Activated CD4-positive, alpha-beta T cell treated with anti-CD3 and anti-CD28 coated beads, Interleukin-2, amount 50 U/mL, for 4 hours (primary cell): ENCODE measurements at places on chromosomes 2 and 18.

- DNase-seq: no peak
Observed at GRCh38 chr18:33696332-33697162, 118.5 kb downstream of the ASXL3 start.

GRCh38 chr18:7605705-7606104, 38.6 kb downstream of the PTPRM start:
- no peak for DNase-seq

- DNase-seq: no peak
Observed at GRCh38 chr2:221731432-221732145, 159.5 kb upstream of the EPHA4 start.

DNA sequence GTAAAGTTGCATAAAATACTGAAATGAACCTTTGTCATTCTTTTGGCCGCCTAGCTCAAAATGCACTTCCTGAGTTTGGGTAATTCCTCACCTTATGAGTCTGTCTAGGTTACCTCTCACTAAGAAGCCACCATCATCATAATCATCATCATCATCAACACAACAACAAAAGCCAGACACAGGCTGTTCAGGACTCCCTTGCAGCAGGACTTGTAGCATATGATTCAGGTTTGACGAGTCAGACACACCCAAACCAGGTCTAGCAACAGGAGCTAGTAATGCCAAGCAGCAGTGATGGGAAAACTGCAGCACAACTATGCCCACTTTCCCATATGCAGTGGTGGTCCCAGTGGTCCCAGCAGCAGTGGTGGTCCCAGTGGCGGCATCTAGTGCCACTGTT, 2.8 kb upstream of the SGO2 start:
- no peak for DNase-seq

DNA sequence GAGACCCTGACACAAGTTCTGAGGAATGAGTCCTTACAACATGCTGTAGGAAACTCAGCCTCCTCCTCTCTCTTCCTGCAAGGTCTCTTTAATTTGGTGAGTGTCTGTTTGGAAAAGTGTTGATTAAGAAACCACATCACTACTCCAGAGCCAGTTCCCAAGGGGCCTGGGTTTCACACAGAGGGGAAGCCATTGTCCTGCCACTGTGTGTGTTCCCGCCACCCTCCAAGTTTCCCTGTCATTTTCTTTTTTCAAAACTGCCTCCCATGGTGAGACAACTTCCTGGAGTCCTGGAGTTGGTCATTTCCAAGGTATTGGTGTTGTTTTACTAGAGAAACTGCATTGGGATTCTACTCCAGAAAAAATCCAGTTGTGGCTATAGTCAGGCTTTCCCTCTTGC, 232.0 kb upstream of the PARD3B start:
- no peak for DNase-seq

GRCh38 chr2:70686577-70687460, 81.2 kb downstream of the ADD2 start:
- no peak for DNase-seq

DNA sequence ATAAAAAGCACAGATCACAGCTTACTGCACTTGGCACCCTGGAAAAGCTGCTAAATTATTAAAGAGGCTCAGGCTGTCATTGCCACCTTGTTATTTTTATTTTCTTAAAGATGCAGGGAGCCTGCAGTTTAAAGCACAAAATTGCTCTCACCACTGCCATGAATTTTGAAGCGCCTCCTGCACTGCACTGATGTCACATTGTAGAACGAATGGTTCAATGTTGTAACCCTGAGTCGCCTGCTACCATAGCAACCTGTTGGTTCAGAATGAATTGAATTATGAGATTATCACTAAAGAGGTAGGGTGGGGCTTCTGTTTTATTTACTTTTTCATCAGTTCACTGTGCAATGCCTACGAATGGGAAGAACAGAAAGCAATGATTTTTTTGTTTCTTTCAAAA, 16.5 kb downstream of the SCG2 start:
- no peak for DNase-seq

DNA sequence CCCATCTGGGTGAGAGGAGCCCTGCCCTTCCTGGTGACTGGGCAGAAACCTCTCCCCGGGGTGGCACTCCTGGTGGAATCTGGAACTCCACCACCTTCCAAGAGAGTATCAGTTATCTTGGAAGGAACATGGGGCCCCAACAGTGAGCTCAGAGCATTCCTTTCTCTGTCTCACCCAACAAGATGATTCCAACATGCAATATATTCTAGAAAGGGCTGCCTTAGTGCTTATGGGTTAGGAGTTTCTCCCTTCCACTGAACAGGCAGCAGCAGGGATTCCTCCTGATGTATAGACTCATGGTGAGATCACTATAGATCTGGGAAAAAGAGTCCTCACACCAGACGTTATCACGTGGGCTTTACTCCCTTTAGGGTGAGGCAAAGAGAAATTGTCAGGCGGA, 147.1 kb downstream of the COL4A4 start:
- no peak for DNase-seq

GRCh38 chr2:229446350-229446749, 175.3 kb upstream of the PID1 start:
- DNase-seq: no peak

GRCh38 chr2:207847807-207848544, 78.3 kb upstream of the FZD5 start:
- DNase-seq: no peak

DNA sequence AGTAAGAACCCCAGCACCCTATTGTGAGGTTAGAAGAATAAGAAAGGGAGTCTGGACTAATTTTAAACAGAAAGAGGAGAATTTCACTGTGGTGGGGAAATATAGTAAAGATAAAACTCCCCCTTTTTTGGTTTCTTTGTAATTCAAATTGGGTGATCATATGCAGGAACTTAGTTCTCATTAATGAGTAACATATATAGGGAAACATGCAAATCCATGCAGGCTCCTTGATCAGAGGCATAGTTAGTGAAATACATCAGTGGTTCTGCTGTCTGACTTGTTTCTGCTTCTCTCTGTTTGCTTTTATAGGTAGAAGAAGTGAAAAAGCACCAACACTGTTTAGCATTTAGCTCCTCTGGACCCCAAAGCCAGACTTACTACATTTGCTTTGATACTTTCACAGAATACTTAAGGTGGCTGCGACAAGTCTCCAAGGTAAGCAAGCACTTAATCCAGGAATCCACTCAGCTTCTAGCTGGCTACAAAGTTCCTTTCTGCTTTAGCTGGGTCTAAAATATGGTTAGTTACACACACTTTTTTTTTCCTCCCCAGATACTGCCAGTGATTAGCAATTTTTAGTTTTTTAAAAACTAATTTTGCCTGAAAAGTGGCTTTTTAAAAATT, 123.2 kb downstream of the PHLPP1 start:
- no peak for DNase-seq

- no peak for DNase-seq
Observed at GRCh38 chr2:5674026-5674340, 18.2 kb upstream of the SOX11 start.

GRCh38 chr2:30372826-30373225, 74.2 kb upstream of the LCLAT1 start:
- no peak for DNase-seq

GRCh38 chr18:62632788-62633455, 82.4 kb upstream of the PHLPP1 start:
- DNase-seq: no peak

- no peak for DNase-seq
Observed at GRCh38 chr2:241432824-241433448, 75.4 kb downstream of the STK25 start.

GRCh38 chr2:220006152-220006621, 378.8 kb downstream of the SLC4A3 start:
- DNase-seq: no peak

GRCh38 chr18:61965311-61965710, 72.5 kb upstream of the RNF152 start:
- no peak for DNase-seq

DNA sequence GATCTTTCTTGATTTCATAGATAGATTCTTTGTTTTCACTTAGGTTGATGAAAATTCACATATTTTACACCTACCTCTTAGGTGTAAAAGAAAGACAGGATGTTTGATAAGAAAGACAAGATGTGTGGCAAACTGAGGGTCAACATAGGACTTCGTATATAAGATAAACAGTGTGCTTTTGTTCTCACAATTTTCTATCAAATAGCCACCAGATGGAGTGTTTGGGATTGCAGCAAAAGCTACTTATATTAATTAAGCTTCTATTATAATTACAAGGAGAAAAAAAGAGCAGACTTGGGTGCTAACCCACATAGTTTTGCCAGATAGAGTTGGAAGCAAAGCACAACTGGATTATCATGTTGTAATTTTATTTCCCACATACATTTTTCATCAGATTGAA, 232.9 kb downstream of the CDH7 start:
- no peak for DNase-seq

DNA sequence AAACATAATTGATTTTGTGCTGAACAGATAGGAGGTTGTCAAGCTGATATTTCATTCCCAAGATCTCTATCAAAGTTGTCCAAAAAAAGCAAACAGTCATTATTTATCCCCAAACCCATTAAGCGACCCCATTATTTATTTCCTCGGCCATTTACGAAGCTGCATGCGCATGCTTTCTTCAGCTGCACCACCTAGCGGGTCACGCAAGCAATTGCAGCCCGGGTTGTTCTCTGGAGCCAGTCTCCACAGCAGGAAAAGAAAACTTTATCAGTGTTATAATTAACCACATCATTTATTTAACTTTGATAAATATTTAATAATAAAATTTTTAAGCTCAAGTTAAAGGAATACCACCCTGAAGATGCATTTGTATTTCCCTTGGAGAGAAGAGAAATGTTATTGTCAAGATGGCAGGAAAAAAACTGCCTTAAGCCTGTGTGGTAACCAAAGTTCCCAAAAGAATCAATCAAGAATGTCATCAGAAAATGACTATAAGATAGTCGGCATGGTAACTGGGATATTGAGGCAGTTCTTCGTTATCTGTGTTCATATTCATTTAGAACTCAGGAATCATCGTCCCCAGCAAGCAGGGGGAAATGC, 304.7 kb downstream of the FBXO15 start:
- DNase-seq: peak; percentile 15

GRCh38 chr2:72988726-72989273, 71.5 kb downstream of the EMX1 start:
- DNase-seq: no peak

DNA sequence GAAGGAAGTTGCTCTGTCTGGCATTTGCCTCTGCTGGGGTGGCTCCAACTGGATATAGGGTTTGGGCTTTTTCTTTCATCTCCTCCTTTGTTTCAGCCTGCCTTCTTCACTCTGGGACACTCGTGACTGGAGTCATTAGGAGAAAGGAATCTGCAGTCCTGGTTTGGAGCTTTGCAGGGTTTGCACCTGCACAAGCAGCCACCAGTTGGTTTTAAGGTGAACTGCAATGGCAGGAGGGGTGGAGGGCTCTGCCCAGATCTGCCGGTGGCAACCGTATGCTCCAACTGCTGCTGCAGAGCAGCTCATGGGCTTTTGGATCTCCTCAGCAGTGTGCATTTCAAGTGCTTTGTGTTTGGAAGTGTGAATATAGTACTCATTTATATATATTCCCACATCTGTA, 131.3 kb upstream of the MGAT5 start:
- DNase-seq: peak; percentile 6

DNA sequence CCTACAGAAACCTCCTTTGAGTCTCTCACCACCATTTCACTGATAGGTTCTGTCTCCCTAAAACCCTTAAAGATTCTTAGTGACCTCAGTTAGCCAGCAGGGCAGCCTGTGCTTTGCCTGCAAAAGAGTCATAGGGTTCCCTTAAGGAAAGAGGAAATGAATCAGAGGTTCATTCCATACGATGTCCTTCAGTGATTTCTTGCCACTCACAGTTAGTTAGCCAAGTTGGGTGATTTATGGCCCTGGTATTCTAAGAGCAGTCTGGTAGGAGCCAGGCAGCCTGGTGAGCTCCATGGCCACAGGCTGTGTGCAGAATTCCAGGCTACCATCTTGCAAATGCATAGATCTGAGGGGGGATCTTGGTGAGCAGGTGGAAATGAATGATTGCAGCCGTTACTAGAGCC, 18.7 kb upstream of the CCBE1 start:
- DNase-seq: no peak

GRCh38 chr2:29844713-29845326, 76.6 kb downstream of the ALK start:
- DNase-seq: no peak

DNA sequence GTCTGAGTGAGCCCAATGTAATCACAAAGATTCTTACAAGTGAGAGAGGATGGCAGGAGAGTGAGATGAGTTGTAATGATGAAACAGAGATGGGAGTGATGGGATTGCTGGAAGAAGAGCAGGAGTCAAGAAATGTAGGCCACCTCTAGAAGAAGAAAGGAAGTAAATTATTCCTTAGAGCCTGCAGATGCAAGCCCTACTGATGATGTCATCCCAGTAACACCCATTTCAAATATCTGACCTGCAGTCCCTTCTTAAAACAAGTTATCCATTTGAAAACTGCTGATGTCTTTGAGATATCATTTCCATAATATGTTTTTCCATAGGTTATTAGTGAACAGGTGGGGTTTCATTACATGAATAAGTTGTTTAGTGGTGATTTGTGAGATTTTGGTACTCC, 888.0 kb upstream of the SLC39A10 start:
- no peak for DNase-seq

DNA sequence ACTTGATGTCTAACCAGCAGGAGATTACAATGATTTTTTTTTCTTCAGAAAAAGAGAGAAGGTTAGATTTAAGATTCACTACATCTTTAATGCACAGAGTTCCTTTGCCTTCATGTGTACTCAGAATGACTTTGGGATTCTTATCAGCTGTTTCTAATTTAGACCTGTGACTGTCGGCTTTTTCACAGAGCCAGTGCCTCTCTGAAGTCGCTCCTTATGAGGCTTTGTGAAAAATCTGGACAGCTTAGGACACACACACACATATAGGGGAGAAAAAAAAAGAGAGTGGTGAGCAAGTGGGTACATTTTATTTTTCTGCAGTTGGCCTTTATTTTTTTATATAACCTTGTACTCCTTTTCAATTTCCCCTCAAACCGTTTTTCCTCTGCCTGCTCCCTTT, 893.1 kb upstream of the CELF4 start:
- DNase-seq: no peak

GRCh38 chr2:62040926-62041325, 135.5 kb downstream of the COMMD1 start:
- no peak for DNase-seq

DNA sequence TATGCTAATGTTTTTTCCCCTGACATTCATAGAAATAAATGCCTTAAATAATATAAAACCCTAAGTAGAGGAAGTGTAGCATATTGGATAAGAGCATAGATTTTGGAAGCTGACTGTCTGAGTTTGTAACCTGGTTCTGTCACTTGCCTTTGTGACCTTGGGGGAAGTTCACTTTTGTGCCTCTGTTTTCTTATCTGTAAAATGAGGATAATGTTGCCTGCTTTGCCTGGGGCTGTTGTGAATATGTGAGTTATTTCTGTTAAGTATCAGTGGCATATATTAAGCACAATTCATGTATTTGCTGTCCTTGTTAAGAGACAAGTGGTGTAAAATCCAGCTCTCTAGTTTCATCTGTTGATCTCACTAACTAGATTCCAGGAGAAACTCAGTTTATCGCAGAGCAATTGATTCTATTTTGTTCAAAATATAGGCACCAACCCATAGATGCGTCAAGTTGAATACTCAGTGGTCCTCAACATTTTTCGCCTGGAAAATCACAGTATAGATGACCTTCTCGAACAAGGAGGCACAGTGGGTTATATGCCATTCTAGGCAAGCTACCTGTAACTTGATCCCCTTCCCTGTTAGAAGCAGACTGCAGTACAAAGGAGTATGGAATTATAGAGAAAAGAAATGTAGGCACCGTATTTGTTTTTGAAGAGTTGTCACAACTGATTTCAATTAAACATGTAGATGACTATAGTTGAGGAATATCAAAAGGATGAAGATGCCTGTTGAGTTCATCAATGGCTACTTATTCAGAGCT, 67.0 kb downstream of the SOCS6 start:
- no peak for DNase-seq

- DNase-seq: no peak
Observed at GRCh38 chr2:49261781-49262180, 107.5 kb upstream of the FSHR start.
